ENCODE measurements at places on chromosomes 2 and 18.

DNA sequence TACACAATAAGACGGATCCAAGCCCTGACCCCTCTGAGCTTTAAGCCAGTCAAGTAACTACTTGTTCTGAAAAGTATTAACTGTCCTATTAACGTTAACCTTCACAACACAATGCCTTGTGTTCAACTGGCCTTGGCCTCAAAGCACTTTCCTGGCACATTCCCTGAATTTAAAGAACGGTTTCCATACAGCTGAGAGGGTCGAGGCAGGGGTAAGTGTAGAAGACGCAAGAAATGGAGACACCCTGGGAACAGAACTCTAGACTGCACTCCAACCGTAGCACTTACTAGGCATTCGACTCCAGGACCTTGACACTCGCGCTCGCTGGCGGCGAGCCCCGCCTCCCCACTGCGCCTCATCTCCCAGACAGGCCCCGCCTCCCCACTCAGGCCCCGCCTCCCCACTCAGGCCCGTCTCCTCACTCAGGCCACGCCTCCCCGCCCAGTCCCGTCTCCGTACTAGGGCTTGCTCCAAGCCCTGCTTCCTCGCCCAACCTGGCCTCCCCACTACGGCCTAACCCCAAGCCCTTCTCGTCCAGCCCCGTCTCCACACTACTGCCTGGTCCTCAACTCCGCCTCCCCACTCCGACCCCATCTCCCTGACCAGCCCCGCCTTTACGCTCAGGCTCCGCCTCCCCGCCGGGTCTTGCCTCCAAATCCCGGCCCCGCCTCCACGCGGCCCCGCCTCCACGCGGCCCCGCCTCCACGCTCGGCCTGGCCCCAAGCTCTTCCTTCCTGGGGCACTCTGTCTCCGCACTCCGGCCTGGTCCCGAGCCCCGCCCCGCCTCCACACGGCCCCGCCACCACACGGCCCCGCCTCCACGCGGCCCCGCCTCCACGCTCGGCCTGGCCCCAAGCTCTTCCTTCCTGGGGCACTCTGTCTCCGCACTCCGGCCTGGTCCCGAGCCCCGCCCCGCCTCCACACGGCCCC is 887 bp upstream of the TMEM87B start:
- peak; percentile 98 for DNase-seq

DNA sequence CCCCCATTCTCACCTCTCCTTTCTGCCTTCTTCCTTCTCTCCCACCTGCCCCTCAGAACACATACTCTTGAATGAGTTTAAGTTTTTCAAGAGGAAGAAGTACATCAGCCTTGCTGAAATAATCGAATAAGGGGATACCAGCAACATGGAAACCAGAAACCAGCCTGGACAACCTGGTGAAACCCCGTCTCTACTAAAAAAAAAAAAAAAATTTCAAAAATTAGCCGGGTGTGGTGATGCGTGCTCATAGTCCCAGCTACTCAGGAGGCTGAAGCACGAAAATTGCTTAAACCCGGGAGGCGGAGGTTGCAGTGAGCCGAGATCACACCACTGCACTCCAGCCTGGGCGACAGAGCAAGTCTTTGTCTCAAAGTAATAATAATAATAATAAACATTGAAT is 75.0 kb upstream of the SLC1A4 start:
- DNase-seq, result no peak

DNA sequence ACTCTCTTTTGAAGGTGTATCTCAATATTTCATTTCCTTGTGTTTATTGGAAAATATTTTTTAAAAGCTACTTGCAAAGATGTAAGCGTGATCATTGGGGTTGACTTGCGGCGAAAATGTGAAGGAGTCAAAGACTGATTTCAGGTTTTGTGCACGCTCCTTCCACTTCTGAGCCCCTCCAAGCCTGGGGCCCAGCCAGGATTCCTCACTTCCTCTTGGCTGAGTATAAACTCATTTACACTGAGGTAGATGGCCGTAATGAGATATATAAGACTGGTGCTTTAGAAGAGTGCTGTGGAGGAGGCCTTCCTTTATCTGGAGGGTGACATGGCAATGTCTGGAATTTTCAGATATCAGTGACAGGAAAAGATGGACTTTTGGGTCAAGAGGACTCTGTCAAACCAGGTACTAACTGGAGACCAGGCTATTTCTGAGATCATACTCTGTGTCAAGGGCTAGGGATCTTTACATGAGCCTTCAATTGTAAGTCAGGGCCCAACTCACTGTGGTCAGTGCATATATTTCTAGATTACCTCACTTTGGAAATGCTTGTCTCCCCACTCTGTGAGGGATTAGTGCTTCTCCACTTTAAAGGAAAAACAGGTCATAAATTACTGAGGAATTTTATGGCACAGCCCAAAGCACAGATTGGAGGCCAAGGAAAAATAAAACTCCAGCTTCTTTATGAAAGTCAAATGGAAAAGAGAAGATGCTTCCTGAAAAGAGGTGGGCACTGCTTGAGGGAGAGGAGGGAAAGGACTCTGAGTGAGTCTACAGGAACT is 22.8 kb downstream of the PRKCE start:
- DNase-seq, result no peak

DNA sequence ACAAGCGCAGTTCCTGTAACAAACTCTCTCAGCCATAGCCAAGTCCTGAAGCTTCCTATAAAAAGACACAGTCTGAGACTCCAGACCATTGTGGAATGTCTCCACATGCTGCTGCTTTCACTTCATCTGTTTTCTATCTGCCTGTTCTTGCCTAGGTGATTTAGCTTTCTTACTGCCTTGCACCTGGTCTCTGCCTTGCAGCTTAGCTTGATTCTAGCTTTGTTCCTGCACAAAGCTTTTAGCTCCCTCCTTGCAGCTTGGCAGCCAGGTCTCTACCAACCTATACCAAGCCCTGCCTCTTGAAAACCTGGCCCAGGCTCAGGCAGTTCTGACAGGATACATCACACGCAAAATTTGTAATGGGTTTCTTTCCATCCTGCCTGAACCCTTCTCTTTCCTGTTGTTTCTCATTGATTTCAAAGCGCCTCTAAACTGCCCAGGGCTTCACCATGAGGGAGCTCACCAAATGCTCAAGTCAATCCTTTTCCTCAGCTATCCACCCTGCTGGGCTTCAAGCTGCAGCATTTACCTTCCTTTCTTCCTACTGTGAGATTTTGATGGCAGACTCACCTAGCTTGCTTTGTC is 941.3 kb upstream of the NXPH2 start:
- no peak for DNase-seq

GRCh38 chr18:45785134-45785533 is 40.3 kb upstream of the SIGLEC15 start:
- DNase-seq, result peak; percentile 41

- DNase-seq, result no peak
Observed at GRCh38 chr2:8922431-8922830, 81.1 kb downstream of the MBOAT2 start.

DNA sequence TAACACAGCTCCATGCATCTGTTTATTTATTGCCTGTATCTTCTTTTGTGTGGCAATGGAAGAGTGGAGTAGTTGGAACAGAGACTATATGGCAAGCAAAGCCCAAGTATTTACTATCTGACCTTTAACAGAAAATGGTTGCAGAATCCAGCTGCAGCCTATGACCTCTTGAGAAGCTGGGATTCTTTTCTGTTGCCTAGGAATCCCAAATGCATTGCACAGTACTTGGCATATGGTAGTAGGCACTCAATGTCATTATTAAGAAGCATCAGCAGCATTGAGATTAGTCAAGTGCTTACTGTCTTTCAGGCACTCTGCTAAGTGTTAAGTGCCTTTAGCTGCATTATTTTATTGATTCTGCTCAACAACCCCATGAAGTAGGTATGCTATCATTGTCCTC is 331.6 kb downstream of the CCDC85A start:
- no peak for DNase-seq

- DNase-seq, result no peak
Observed at GRCh38 chr2:103527278-103527677, 765.4 kb downstream of the TMEM182 start.

DNA sequence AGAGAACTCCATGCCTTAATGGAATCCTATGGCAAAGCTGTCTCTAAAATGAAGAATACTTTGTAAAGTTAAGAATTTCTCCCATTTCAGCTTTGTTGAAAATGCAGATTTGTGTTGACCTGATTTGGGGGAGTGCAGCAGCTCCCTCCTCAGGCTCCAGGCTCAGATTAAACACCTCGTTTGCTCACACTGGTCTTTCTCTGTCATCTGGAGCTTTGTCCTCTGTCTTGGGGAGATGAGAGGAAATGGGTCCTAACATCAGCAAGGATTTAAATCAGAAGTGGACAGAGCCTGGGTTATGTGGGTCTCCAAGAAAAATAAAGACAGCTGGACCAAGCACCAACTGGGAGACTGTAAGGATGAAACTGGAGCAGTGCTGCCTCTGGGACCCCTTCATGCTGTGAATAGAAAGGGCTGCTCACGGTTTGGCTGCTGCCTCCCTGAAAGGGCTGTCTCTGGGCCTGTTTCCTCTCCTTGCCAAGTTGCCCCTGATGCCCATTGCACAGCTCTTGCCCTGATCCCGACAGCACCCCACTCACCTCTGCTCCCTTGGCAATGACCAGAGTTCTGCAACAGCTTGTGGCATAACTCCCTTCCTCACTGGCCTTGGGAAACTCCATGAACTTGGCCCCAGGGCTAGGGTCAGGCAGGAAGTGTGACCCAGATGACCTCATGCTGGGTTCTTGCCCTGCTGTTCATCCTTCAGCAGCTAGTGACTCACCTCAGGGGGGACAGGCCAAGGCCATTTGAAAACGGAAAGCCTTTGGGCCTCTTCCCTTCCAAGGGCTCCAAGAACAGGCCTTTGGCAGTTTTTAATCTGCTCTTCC is 197.2 kb downstream of the CYP26B1 start:
- no peak for DNase-seq

GRCh38 chr2:515441-516127 is 161.6 kb downstream of the TMEM18 start:
- DNase-seq, result no peak

- peak; percentile 27 for DNase-seq
Observed at GRCh38 chr2:368386-368785, 80.5 kb upstream of the ALKAL2 start.

GRCh38 chr2:58769864-58770234 is 528.7 kb upstream of the FANCL start:
- no peak for DNase-seq

DNA sequence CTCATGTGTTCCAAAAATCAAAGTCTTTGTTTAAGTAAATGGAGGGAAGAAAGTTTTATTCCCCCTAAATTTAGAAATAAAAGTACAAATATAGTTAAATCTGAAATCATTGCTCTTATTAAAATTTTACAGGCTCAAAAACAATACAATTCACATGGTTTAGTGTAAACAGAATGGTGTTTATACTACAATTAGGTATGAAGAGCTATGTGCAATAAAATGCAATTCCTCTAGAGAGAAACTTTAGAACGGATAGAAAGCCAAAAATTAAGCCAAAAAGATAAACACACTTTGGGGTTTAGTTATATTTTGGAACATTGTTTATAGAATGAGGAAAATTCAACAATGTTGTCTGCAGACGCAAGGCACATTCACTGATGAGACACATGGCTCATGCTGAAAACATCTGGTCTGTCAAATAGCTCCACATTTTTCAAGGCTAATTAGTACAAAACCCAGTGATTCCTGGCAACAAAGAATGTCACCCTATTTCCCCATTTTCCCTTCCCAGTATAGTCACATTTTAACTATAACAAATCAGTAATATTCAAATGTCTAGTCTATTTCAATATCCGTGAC is 103.3 kb downstream of the EXOC6B start:
- DNase-seq, result no peak

DNA sequence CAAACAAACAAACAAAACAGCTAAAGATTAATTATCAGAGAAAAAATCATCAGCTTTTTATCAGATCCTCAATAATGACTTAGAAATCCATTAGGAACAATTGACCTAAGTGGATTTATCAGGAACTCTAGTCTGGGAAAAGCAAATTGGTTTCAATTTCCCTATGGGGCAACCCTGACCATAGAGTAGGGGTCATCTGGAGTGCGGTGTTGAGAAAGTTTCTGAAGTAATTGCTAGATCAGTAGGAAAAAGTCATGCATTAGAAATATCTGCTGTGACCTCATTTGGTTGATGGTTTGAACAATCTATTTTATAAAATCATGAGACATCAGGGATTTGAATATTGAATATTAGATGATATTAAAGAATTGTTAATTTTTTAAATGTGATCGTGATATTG is 507.9 kb downstream of the TXNL1 start:
- no peak for DNase-seq

- no peak for DNase-seq
Observed at GRCh38 chr2:192559587-192559986, 364.9 kb upstream of the TMEFF2 start.

- peak; percentile 57 for DNase-seq
Observed at GRCh38 chr2:62306751-62307468, 111.0 kb downstream of the B3GNT2 start.

GRCh38 chr2:198127627-198128026 is 323.2 kb downstream of the PLCL1 start:
- DNase-seq, result peak; percentile 81

DNA sequence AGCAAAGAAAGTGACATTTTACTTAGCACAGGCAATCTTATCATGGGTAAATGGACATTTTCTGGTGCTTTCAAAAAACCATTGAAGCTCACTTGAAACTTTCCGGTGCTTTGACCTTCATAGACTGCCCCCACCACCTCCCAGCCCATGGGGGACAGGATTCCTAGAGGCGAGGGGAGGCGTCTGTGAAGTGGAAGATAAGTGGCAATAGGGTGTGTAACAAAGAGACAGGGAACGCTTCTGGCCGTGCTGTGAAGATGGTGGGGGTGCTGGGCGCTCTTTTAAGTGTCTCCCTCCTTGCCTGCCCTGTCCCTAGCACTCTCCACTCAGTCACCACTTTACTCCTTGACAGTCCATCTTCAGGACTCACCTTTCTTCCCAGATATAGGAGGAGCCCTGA is 23.4 kb upstream of the GMPPA start:
- no peak for DNase-seq

DNA sequence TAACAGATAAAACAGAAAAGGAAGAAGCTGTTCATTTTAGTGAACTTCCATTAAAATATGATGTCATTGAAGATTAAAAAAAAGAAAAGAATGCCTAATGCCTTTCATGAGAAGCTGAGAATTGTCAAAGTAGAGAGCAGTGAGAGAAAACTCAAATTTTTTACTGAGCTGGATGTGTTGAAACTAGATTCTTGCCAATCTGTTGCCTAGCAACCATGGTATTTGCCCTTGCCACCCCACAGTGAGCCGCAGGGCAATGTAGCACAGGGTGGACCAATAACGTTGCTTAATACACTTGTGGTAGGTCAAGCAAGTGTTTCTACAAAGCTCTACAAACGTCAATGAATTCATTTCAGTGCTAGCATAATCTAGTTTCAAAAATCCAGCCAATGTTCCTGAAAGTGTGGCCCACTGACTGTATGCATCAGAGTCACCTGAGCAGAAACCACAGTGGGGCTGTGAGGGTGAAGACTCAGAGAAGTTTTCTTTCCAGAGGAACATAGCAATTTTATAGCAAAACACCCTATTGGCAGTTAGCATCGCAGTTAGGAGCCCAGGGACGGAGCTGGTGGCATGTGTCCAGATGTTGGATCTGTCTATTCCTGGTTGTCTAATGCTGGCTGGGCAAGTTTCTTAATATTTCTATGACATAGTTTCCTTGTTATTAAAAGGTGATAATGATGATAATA is 132.2 kb downstream of the DOCK10 start:
- DNase-seq, result peak; percentile 64

- no peak for DNase-seq
Observed at GRCh38 chr2:232417489-232417888, 10.8 kb downstream of the ALPG start.
